ENCODE measurements at places on chromosomes 1 and 21.

DNA sequence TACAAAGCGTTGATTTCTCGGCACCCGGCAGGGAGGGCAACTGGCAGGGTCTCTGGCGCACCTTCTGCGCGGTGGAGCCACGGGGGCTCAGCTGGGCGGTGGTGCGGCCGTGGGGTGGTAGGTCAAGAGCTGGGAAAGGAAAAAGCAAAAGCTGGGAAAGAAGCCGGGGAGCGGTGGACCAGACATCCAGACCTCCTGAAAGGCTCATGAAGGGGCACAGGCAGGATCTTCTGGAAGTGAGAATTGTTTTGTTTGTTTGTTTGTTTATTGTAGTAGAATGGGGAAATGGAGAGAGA, 7.2 kb upstream of the RNU1-1 start:
- no peak for DNase-seq

- no peak for DNase-seq
Measured at GRCh38 chr1:34721646-34722355, 33.0 kb upstream of the GJB5 start.

DNA sequence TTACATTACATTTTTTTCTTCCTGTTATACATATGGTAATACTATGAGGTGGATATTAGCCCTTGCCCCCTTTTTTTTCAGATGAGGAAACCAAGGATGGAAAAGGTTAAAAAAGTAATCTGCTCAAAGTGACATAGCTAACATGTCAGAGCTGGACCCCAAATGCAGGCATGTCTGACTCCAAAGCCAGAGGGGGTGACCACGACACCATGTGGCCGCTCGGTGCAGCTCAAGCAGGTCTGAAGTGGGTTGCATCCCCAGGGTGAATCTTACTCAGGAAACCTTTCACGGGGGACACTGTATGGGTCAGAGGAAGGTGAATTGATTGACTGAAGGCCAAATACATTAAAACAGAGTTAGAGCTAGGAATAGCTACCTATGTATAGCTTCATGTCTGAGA, 34.8 kb downstream of the CD34 start:
- DNase-seq, result no peak

DNA sequence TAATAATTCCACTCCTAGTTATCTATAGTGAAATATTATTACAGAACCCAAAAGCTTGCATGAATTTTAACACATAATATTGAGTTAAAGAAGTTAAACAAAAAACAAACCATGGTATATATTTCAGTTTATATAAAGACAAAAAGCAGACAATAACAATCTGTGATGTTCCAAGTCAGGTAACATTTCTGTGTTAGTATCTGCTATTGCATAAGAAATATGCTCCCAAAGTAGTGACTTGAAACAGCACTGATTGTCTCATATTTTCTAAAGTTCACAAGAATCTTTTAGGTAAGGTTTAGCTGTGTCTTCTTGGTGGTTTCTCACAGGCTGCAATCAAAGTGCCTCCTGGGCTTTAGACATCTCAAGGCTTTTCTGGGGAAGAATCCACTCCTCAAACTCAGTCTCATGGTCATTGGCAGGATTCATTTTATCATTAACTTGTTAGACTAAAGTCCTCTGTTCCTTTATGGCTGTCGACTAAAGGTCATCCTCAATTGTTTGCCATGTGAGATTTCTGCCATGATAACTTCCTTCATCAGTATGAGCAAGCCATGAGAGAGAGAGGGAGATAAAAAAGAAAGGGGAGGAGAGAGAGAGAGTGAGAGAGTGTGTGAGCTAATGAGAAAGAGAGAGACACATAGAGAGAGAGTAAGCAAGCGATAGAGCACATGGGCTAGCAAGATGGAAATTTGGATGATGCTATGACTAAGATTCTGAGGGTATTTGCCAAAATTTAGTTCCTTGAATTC, 19.9 kb downstream of the GBP1 start:
- DNase-seq, result no peak

- DNase-seq, result no peak
Measured at GRCh38 chr21:41349619-41350390, 12.0 kb upstream of the MX2 start.

GRCh38 chr1:241817956-241818612, 29.9 kb upstream of the EXO1 start:
- no peak for DNase-seq

GRCh38 chr1:16101623-16102022, 28.2 kb upstream of the FAM131C start:
- DNase-seq, result no peak

- no peak for DNase-seq
Measured at GRCh38 chr21:46097336-46098293, at the start of gene COL6A2. Gene COL6A2, plus strand, starts transcription at chr21:46098112.

DNA sequence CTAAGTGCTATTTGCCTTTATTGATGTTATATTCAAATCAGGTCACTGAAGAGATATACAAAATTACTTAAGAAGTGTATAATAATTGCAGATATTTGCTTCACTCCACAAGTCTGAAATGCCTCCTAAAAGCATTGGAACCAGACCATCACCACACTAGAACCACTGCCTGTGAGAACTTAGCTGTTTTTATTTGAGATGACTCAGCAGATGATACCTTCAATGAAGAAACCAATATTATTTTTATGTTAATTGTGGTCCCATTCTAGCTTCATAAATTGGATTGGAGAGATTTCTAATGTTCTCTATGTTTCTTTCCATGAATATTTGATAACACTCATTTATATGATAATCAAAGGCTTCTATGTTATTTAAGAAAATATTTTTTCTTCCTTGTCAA, 740.6 kb downstream of the KCNT2 start:
- DNase-seq, result no peak

Data from activated CD4-positive, CD25-positive, alpha-beta regulatory T cell treated with anti-CD3 and anti-CD28 coated beads, Interleukin-2, amount 50 U/mL, for 16 hours (primary cell).